Left renal cortex interstitium (tissue), 4 donors: ENCODE measurements at places on chromosomes 3 and 15.

DNA sequence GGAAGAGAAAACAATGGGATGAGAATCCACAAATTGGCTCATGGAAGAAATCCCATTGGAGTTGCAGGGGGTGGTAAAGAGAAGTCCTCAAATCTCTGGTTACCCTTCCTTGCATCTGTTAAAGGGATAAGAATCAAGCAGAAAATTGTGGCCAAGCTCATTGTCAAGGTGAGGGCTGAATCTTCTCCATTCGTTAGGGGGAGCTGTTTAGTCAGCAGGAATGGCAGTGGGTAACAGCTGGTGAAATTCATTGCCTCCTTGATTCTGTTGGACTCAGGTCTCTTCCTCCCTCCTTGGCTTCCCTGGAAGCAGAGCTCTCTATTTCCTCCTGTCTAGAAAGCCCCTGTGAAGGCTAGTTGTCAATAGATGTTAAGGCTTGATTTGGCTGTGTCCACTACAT is 343.1 kb upstream of the SEMA6D start:
- DNase-seq, result no peak

DNA sequence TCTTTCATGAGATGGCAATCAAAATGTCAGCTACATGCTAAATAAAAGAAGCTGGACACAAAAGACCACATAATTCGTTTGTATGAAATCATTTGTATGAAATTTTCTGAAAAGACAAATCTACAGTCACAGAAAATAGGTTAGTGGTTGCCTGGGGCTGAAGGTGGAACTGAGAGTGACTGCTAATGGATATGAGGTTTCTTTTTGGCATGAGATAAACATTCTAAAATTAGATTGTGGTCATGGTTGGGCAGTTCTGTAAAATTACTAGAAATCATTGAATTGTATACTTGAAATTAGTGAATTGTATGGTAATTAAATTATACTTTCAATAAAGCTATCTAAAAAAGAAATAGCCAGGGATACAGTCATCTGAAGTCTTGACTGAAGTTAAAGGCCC is 2.7 kb upstream of the DMXL2 start:
- DNase-seq, result no peak

DNA sequence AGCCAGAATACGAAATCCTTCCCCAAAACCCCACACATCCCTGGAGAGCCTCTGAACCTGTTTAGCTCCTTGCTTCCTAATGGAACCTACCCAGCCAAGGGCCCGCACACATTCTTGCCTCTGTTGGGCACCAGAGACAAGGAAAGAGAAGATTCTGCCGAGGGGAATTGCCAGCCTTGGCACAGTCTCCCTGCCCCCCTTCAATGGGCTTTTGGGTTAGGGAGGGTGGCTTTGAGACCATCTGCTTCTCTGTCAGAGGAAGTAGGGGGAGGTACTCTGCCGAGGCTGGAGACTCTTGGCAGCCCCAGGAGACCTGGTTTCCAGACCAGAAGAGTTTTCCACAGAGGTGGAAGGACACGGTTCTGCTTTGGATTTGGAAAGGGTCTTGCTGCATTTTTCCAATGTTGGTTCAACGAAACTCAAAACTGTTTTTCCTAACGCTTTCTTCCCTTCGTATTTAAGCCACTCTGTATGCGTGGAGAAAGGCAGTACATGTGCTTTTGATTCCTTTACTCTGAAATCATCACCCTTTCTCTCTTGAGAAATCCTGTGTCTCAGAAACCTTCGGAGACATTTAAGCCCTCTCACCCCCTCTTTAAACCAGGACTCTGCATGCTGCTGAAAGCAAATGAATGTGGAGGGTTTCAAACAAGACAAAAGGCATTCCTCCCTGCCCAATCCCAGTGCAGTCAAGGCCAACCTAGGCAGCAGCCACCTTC is 78.8 kb upstream of the PRR23C start:
- DNase-seq, result no peak

DNA sequence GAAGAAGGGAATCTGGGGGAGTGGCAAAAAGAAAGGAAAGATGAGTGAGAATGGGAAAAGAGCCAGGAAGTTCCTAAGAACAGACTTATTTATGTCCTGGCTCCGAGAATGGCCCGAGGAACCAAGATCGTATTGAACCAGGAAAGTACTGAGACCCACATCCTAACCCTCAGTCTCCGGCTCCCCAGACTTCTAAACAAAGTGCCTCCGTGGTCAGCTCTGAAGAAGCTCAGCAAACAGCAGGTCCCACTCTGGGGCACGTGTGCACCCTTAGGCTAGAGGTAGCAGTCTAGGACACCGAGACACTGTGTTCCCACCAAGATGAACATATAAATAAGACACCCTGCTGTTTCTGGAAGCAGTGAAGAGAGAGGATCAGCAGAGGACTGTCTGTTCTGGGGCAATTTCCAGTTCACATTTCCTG is 307.4 kb downstream of the NTRK3 start:
- DNase-seq, result no peak

DNA sequence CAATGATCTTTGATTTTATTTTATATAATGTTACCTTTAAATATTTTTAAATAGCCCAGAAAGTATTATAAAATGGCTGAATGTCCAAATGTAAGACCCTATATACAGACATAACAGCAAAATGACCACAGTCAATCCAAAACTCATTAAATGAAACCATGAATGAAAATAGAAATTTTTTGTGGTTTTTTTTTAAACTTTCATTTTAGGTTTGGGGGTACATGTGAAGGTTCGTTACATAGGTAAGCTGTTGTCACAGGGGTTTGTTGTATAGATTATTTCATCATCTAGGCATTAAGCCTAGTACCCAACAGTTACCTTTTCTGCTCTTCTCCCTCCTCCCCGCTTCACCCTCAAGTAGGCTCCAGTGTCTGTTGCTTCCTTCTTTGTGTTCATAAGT is 108.8 kb downstream of the FAIM start:
- DNase-seq, result no peak
